ENCODE measurements at places on chromosomes 6 and 20.

- DNase-seq, result no peak
Observed at GRCh38 chr6:52420668-52421358, 671 bp downstream of the EFHC1 start.

DNA sequence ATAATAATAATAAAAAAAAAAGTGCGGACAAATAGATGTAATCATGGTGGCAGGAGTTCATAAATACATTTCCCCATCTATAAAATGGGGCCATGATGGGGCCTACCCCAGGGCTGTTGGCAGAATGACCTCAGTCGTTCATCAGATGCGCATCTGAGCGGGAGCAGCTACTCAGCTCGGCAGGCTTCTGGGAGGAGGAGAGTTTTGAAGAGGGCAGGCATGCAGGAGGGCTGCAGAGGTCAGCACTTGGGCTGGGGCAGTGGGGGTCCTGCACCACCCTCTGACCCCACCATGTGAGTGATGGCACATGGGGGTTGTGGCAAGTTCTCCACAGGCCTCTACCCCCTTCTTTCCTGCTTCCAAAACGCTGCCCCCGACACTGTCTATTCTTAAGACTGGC is 373.5 kb downstream of the ZFAND3 start:
- DNase-seq, result no peak

DNA sequence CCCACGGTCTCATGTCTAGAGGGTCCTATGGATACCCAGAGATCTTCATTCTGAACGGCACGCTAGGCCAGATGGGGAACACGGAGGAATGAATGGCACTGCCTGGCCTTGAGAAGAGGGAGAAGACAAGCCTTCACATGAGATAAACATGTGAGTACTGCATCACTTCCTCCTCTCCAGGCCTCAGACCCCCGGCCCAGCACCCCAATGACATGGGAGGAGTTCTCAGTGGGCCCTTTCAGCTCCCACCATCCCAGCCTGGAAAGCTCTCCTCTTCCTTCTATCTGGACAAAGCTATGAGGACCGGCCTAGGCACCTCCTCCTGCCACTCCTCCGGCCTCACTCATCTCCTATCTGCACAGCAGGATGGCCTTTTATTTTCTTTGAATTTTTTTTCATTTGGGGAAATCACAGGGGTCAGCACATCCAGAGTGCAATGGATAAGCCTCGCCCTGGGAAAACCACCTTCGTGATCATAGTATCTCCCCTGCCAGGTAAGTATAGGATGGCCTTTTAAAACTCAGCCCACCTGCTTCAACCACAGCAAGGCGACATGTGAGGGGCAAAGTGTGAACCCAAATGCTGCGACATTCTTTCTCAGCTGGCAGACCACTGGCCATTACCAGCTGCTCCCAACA is 39.2 kb upstream of the CDKN1A start:
- no peak for DNase-seq

DNA sequence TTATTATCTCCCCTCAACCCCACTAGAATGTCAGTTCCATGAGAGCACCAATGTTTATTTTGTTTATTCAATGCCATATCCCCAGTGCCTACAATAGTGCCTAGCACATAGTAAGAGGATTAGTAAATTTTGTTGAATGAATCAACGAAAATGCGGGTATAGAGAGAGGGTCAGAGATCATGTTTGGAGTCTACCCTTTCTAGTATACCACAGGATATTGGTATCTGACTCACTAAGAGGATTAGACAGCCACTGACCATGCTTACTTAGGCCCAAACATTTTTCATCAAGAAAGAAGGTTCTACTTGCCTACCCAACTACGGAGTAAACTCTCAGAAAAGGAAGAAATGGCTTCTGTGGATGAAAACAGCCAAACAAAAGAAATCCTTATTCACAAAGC is 356.8 kb downstream of the BTBD9 start:
- DNase-seq, result no peak

- DNase-seq, result no peak
Observed at GRCh38 chr20:62413025-62413570, 6.0 kb upstream of the CABLES2 start.

DNA sequence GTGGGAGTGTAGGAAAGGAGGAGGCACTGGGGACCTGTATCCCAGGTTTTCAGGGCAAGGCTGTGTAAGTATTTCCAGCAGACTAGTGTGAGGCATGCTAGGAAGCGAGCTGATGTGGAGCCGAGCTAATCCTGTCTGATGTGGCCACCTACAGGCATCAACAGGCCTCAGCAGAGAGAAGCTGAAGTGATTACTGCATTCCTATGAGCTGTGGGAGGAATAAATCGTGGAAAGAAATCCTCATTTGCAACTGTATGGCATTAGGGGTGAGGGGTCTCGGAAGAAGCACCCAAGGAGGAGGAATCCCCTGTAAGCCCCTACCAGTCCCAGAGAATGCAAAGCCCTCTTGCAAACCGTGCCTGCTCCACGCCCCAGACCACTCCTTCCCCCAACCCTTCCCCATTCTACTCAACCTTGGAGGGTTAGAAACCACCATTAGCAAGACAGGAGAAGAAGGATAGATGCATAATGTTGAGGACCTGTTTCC is 41.6 kb downstream of the C6orf15 start:
- DNase-seq, result no peak

GRCh38 chr6:53752856-53753255 is 41.9 kb upstream of the LRRC1 start:
- DNase-seq, result no peak

- DNase-seq, result no peak
Observed at GRCh38 chr6:148520109-148520841, 177.6 kb downstream of the SASH1 start.

DNA sequence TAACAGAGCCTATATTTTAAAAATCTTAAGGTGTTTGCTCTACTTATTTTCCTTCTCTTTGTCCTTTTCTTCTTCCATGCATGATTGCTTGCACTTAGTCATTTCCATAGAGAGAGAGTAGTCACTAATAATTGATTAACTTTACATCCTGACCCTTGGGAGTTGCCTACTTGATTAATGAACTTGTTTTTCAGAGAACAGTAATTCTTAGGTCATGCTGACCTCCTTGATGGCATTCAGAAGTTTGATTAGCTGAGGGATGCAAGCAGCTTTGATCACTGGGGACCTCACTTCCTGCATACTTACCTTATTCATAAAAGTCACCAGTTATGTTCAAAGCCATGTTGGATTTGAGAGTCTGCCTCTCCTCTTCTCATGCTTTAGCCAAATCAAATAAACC is 715.6 kb upstream of the ID4 start:
- DNase-seq, result no peak

- DNase-seq, result no peak
Observed at GRCh38 chr6:83117802-83118201, 50.3 kb downstream of the DOP1A start.

- no peak for DNase-seq
Observed at GRCh38 chr6:87724983-87725811, 23.2 kb upstream of the AKIRIN2 start.

DNA sequence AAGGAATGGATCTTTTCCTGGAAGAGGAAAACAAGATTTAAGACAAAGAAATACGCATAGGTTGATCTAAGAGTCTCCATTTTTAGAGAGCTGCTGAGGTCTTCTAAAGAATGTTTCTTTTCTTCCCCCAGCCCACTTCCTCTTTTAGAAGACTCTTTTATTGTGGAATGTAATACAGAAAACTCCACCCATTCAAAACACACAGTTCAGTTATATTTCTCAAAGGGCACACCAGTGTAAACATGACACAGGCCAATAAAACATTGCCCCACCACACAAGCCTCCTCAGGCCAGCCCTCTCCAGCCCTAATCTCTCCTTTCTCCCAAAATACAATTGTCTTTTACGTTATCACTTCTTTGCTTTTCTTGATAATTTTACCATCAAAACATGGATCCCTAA is 42.8 kb downstream of the SLC35B3 start:
- DNase-seq, result no peak

GRCh38 chr6:78117966-78118365 is 465.1 kb downstream of the MEI4 start:
- no peak for DNase-seq

DNA sequence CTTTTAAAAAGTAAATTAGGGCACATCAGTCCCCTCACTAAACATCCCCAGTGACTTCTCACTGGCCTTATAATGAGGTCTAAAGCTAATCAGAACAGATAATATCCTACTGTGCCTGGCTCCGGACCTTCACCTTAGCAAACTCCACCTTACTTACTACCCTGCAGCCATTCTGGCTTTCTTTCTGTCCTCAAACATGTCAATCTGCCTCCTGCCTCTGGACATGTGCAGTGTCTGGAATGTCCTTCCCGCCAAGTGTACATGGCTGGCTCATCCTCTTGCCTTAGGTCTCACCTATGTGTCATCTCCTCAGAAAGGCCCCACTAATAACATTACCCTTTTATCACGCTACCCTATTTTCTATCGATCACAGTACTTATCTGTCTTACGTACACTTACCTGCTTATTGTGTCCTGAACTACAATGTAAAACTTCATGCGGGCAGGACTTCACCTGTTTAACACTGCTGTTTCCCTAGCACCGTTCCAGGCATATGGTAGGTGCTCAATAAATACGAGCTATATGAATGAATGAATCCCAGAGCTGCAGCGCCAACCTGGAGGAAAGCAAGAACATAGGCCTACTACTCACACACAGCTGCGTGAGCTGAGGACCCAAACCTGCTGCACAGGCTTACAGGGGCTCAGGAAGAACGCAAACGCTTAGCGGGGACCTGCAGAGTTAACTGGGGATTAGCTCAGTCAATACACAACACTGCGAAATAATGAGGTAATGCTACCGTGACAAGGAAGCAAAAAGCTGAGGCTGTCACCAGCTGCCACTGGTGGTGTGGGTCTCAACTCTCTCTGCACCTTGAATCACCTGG is 991 bp downstream of the UQCC2 start:
- no peak for DNase-seq

GRCh38 chr6:26152226-26153101 is 65.2 kb downstream of the HFE start:
- DNase-seq, result no peak

- DNase-seq, result no peak
Observed at GRCh38 chr6:65231616-65232015, 475.4 kb downstream of the EYS start.

DNA sequence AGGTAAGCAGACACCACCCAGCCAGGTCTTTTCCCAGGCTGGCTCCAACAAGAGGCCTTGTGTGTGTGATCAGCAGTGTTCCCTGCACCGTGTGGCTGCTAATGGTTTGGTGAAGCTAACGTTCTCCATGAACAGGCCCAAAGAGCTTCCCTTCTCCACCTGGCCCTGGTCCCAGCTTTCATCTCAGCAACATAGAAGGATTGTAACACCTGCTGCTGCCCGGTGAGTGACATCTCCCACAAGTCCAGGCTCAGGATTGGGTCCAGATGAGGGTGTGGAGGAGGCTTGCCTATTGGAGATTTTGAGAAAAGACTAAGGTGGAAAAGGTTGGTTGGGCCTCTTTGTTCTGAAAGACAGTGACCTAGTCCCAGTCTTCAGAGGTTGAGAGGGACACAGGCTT is 89.6 kb downstream of the TMEM242 start:
- DNase-seq, result no peak

DNA sequence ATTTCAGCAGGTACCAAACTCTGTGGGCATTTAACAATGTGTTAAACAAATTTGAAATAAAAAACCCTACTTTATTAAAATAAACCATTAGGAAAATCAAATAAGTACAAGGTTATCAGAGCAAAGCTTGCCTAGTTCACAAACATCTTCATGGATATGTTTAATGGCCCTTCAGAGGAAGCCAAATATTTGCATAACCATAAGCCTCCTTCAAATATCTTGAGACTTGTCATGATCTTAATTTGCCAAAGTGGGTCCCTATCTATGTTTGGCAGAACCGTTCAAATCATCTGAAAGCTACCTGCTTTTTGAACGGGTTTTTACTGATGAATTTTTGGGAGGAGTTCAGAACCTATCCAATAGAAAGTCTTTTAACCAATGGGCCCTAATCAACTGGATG is 176.3 kb downstream of the BACH2 start:
- DNase-seq, result no peak

- no peak for DNase-seq
Observed at GRCh38 chr20:9180481-9181257, 111.8 kb downstream of the PLCB4 start.

GRCh38 chr6:26363882-26364701 is 906 bp upstream of the BTN3A2 start:
- DNase-seq, result no peak

GRCh38 chr20:33948480-33948879 is 45.2 kb upstream of the RALY start:
- DNase-seq, result no peak

- DNase-seq, result no peak
Observed at GRCh38 chr6:139602577-139602976, 228.1 kb upstream of the CITED2 start.

- no peak for DNase-seq
Observed at GRCh38 chr6:6886171-6886885, 221.4 kb upstream of the RREB1 start.

GRCh38 chr20:46894579-46894958 is at the start of gene EYA2:
EYA2 (plus strand) TSS chr20:46894843; CDS start chr20:46990011, 95,168 bp downstream.
- DNase-seq, result no peak

- DNase-seq, result no peak
Observed at GRCh38 chr6:106186714-106187113, 100.6 kb downstream of the PRDM1 start.

GRCh38 chr20:5785146-5785545 is 34.9 kb downstream of the SHLD1 start:
- no peak for DNase-seq

GRCh38 chr6:105300090-105300489 is 102.8 kb downstream of the PREP start:
- no peak for DNase-seq

DNA sequence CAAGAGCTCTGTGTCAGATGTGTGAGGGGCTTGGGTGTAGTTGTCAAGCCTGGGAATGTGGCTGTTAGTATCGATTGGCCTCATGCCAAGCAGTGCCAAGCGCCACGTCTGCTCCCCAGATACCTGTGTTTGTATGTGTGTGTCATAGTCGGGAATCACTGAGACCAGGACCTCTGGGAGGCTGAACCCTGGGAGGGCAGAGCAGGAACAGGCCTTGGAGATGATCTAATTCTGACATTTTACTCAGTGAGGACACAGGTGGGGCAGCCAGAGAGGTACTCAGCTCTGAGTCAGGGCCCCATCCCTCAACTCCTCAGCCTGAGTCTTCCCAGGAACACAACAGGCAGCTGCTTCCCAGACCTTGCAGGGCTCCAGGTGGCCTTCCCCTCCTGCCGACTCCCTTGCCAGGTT is 51.2 kb upstream of the FANCE start:
- DNase-seq, result no peak

DNA sequence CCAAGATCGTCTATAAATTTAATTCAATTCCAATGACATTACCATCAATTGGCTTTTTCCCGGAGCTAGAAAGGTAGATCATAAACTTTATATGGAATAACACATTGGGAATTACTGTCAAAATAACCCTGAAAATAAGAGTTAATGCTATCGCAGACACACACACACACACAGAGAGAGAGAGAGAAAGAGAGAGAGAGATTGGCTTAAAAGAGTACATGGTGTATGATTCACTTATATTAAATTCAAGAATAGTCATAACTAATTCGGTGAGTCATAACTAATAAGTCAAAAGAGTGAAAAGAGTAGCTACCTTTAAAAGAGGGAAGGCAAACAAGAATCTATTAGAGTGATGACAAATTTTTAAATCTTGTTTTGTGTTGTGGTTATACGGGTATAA is 425.5 kb downstream of the TBC1D32 start:
- DNase-seq, result no peak
